ENCODE measurements at places on chromosomes 5 and 9.

- DNase-seq = no peak
These were observed 92.3 kb upstream of the MARCHF11 start for GRCh38 chr5:16271851-16272250.

- DNase-seq = no peak
These were observed 1.1 kb downstream of the SPEF2 start for GRCh38 chr5:35618781-35619180.

DNA sequence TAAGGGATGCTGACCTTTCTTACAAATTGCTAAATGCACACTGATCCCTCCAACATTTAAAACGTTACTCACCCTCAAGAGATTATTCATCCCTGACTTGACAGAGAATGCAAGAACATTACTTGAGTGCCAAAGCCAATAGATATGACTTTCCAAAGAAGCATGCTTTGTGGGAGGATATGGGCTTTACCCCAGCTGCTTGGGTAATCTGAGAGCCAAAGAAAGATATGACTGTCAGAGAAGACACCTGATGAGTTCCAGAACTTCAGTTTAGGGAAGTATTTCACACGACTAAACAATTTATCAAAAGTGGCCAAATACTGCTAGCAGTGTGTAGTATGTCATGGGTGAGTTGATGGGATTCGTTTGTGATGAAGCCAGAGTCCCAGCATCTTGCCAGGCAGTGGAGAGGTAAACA lies 7.4 kb upstream of the SPDL1 start:
- DNase-seq = no peak

GRCh38 chr5:64749385-64749784 lies 19.1 kb downstream of the SREK1IP1 start:
- no peak for DNase-seq

DNA sequence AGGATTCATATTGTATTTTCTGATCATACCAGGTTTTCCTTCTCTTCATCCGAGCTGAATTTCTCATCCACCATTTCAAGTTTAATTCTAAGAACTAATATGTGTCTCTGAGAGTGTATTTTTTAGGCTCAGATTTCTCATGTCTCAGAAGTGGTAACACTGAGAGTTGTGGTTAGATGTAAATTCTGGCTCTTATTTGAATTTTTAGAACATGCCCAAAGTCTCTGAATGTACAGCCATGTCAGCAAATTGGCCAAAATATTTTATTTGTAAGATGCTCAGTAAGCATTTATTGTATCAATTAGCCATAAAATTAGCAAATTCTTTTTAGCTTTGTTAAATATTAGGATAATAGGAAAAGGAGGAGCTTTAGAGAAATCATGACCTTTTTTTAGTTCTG lies 16.6 kb downstream of the SV2C start:
- no peak for DNase-seq

GRCh38 chr9:120151806-120152205 lies 428.2 kb downstream of the CDK5RAP2 start:
- no peak for DNase-seq

DNA sequence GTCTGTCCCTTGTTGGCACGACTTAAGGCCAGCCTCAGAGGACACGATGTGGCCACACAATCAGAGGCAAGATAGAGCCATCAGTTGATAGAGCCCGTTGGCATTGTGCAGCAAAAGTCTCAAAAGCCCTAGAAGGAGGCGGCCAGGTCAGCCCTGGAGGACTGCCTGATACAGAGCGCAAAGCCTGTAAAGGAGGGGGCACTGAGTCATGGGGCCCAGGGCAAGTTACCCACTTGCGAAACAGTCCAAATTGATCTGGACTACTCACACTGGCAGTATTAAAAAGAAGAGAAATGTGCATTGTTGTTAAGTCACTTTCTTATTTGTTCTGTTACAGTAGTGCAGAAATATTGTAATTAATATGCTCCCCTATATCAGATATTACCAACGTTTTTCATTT lies 51.5 kb downstream of the KLF9 start:
- no peak for DNase-seq

DNA sequence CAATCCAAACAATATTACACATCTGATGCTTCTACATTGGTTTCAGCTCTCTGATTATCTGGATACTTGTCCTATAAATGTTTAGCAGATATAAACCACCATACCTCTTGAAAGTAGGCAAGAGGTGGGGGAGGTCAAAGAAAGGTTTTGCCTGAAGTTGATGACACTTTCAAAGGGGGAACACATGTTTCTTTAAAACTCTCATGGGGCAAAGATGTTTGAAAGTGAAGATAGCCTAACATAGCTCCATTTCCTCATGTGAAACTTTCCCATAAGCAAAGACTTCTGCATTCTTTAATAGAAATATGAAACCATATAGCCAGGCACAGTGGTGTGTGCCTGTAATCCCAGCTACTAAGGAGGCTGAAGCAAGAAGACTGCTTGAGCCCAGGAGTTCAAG lies 62.1 kb downstream of the CETN3 start:
- DNase-seq = no peak

GRCh38 chr5:137320056-137321045 lies 178.8 kb downstream of the SPOCK1 start:
- DNase-seq = no peak

- DNase-seq = no peak
These were observed 188.4 kb downstream of the IRX2 start for GRCh38 chr5:2563046-2563445.

DNA sequence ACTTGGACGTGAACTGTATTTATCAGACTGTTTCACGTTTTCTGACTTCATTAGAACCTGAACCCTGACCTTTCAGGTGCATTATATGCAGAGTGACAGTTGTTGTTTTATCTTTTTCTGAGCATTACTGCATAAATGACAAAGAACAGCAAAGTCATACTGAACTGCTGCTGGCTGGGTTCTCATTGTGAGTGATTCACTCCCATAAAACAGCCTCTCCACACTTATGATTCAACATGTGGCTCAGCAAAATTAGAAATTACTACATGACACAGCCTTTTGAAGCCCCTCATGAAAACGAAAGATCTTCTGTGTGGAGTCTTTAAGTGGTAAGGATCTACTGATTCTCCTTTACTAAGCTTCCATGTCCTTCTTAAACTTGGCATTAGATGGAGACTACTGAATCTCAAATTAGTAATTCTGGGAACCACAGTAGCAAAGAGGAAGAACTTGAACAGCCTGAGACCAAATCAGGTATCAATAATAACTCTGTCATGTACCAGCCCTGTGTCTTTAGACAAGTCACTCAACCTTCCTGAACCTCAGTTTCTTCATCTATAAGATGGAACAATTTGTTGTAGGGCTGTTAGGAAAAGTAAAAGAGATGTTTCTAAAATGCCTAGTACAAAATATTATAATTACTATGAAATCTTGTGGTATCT lies 172.3 kb upstream of the GNA14 start:
- no peak for DNase-seq

DNA sequence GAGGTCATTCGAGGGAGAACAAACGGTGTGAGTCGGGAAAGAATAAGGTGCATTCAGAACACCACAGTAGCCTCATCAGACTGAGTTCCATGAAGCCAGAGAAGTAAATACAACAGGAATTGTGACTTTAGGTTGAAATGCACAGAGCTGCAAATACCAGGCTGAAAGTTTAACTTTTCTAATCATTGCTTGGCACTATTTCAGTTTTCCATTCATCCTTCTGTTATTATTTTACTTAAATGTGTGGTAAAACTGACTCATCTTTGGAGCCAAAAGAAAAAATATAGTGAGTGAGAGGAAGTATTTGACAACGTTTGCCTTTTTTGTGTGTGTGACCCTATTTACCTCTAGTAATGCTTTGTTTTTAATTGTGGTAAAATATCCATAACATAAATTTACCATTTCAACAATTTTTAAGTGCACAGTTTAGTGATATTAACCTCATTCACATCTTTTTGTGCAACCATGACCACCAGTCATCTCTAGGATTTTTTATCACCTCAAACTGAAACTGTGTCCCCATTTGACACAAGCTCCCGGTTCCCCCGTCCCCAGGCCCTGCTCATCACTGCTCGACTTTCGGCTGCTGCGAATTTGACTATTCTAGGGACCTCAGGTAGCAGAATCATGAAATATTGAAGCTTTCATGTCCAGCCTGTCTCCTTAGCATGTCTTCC lies 166.8 kb downstream of the HSD17B3 start:
- DNase-seq = no peak

GRCh38 chr5:29169886-29170285 lies 2023.6 kb upstream of the CDH6 start:
- no peak for DNase-seq

- no peak for DNase-seq
These were observed 292.9 kb upstream of the PUM3 start for GRCh38 chr9:3136686-3137346.

DNA sequence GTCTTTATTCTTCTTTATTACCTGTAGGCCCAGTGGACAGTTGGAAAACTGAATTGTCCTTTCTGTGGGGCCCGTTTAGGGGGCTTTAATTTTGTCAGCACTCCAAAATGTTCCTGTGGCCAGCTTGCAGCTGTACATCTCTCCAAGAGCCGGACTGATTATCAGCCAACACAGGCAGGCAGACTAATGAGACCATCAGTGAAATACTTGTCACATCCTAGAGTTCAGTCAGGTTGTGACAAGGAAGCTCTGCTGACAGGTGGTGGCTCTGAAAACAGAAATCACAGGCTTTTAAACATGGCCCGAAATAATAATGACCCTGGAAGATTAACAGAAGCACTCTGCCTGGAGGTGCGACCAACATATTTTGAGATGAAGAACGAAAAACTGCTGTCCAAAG lies 47.9 kb downstream of the RNF180 start:
- DNase-seq = no peak

GRCh38 chr9:37555786-37556185 lies 20.4 kb downstream of the FBXO10 start:
- DNase-seq = no peak

GRCh38 chr5:159844267-159845121 lies 71.8 kb upstream of the ADRA1B start:
- no peak for DNase-seq

Measured in T-helper 9 cell (primary cell).